GM23248 (cell line): ENCODE measurements at places on chromosomes 4 and X.

DNA sequence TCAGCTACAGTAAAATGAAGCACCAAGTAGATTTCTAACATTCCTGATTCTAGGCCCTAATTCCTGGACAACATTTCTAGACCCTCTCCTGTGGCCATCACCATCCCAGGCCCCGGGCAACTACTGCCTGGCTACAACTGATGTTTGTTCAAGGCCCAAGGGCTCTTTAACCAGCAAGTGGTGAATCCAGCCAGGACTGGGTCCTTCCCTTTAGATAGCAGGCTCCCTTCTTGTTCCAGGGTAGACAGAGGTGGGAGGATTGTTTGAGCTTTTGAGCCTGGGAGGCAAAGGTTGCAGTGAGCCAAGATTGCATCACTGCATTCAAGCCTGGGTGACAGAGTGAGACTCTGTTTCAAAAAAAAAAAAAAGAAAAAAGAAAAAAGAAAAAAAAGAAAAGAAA, 12.7 kb upstream of the AADAT start:
- DNase-seq: no peak

- DNase-seq: no peak
Measured at GRCh38 chr4:70239884-70240591, 2.4 kb upstream of the CSN3 start.

GRCh38 chrX:69303231-69303630, 138.0 kb upstream of the PJA1 start:
- peak; percentile 50 for DNase-seq

DNA sequence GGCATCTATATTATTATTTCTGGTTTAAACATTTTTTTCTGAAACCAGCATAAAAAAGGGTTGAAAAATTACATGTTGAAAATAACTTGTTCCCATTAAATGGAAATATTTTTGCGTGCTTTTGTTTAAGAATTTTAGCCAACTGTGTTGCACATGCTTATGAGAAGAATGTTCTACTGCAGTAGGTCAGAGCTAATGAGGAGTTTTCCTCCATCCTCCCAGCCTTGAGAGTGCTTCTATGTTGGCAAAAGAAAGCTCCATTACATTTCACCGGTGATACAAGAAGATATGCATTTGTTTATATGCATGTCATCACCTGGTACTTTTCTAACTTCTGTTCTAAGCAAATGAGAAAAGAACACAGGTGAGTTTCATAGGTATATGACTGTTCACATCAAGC, 13.6 kb upstream of the TDO2 start:
- DNase-seq: peak; percentile 7

DNA sequence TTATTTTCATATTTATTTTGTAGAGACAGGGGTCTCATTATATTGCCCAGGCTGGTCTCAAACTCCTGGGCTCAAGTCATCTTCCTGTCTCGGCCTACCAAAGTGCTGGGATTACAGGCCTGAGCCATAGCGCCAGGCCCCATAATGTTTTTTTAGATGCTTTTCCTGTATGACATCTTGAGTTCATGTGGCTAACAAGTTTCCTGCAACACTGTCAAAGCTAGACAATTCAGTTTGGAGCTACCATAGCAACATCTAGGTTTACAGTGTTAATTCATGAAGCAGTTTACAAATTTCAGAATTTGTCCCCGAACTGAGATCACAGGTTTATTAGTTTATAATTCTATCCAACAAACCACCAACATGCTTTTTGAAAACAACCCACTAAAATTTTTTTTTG, 6.4 kb upstream of the IL13RA2 start:
- no peak for DNase-seq

GRCh38 chrX:44899946-44900345, 27.0 kb downstream of the KDM6A start:
- DNase-seq: no peak

DNA sequence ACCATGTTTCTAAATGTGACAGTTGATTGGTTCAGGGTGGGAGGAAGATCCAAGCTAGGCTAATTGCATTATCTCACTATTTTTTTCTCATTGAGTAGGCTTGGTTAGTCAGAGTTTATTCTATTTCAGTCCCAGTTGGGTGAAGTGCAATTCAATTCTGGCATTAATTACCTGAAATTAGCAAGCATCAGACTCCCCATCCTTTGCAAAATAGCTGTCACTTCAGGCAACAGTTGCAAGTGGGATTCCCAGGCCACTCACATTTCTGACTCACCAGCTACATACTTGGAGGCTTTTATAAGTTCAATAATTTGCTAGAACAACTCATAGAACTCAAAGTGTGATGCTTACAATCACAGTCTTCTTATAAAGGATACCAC, 155.8 kb upstream of the HAND2 start:
- peak; percentile 6 for DNase-seq

GRCh38 chr4:85515701-85516100, 40.8 kb downstream of the ARHGAP24 start:
- DNase-seq: no peak

GRCh38 chr4:98625399-98625798, 33.0 kb downstream of the TSPAN5 start:
- DNase-seq: peak; percentile 39

GRCh38 chr4:90584051-90584450, 456.9 kb downstream of the CCSER1 start:
- no peak for DNase-seq

DNA sequence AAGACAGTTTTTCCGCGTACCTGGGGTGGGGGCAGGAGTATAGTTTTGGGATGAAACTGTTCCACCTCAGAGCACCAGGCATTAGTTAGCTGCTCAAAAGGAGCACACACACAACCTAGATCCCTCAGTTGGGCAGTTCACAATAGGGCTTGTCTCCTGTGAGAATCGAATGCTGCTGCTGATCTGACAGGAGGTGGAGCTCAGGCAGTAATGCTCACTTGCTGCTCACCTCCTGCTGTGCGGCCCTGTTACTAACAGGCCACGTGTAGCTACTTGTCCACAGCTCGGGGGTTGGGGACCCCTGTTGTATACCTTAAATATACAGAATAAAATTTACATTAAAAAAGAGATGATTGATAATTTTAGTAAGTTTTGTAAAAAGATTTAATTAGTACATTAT, 191.5 kb downstream of the SLC7A11 start:
- no peak for DNase-seq

GRCh38 chr4:123866796-123867195, 470.2 kb downstream of the SPRY1 start:
- DNase-seq: no peak

GRCh38 chrX:10288373-10288975, 131.7 kb downstream of the CLCN4 start:
- no peak for DNase-seq

- peak; percentile 65 for DNase-seq
Measured at GRCh38 chr4:153217440-153217839, 13.2 kb downstream of the TRIM2 start.

- DNase-seq: no peak
Measured at GRCh38 chr4:46837639-46838038, 71.4 kb downstream of the COX7B2 start.

GRCh38 chr4:87745064-87745807, 54.1 kb upstream of the IBSP start:
- peak; percentile 39 for DNase-seq

GRCh38 chr4:2049381-2049780, 9.7 kb upstream of the NAT8L start:
- DNase-seq: no peak

DNA sequence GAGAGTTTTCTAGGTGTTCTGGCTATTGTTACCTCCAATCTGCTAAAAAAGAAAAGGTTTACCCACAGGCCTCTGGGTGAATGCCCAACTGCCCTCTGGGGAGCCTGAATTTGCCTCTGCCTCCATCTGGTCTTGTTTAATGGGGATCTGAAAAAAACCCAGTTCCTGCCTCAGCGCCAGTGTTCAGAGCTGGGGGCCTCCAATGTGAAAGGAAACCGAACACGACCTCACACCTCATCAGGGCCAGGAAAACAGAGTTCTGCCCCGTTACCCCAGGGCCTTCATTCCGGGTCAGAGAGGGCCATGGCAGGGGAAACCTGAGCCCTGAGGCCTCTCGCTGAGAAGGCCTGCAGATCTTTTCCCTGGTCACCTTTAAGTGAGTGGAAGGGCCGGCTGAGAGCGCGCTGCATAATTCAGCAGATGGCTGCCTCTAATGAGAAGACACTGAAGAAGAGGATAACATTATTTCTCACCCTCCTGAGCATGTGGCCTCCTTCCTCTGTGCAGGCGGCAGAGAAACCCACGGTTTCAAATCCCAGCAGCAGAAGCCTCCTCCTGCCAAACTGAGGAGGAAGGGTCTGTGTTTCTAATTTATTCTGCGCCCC, 6.8 kb downstream of the SEPTIN6 start:
- DNase-seq: peak; percentile 57
